Activated T-helper 2 cell treated with anti-CD3 and anti-CD28 coated beads, Interferon-gamma antibody, Interleukin-2, Interleukin-4, amounts not matched to agents 10 μg/mL and 5 μg/mL and 100 μg/mL, durations not matched to agents 14 hours and 24 hours and 36 hours (primary cell): ENCODE measurements at places on chromosomes 1 and 21. TPM values are rescaled to one million over a fixed set of nuclear protein-coding genes. Genes with fewer than 3 reads are reported as not detected.
A peak's percentile ranks its signal among the peaks of the same experiment; 100 is the strongest.

The TLR5 gene
- total RNA-seq, result 0.34 and 0.41 TPM in 2 replicates

- peak; percentile 14 for DNase-seq
Observed at GRCh38 chr1:6033986-6034749, 11.5 kb upstream of the KCNAB2 start.

DNA sequence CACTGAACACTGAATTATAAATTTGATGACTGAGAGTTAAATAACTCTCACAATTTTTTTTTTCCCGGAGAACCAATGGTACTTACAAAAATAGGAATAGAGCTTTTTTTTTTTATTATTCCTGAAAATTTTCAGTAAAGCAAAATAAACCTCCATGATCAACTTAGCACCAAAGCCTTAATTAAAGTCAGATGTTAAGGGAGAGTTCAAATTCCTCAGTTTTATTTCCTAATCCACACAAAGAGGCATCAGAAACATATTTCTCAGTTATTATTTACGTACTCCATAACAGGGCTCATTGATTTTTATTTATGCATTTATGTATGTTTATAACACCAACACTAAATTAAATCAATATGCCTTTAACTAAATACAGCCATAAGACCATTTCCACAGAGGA lies 55.5 kb downstream of the PLPPR5 start:
- no peak for DNase-seq

DNA sequence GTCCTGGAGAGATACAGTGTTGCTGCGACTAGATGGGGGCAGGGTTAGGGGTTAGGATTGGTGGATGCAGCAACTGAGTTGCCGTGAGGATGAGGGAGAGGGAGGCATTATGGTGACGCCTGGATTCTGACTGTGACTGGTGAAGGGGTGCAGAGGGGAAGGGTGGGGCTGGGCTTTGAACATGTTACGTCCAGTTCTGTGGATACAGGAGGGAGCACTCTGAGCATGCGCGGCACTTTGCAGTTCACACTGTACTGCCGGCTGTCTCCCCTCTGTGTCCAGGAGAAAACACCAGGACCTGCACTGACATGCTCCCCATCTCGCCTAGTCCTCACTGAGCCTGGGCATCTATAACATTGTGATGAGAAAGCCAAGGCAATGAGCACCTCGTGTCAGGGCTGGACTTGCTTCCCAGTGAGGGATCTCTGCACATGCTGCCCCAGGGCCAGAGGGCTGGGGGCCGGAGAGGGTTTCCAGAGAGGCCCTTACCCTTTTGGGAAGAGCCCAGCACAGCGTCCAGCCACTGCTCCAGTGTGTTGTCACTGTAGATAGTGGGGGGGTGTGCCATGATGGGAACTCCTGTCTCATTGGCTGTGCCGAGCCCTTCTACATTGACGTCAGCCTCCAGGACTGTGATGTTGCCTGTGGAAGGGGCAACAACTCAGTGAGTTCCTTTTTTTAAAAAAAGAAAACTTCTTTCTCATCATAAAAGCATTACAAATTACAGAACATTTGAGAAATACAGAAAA lies 7.6 kb downstream of the FAM151A start:
- no peak for DNase-seq

- no peak for DNase-seq
Observed at GRCh38 chr21:32587651-32588050, 2.3 kb upstream of the TCP10L start.

DNA sequence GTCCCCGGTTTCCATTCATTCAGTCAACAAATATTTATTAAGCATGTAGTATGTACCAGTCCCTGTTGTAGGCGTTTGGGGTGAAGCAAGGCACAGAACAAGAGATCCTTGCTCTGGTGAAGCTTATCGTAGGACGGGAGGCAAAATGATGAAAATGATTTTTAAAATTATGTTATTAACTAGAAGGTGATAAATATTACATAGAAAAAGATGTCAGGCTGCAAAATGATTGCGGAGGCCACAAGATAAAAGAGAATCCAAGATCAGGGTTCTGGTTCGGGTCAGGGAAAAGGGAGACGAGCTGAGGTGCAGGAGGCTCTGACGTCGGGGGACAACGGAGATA lies 602 bp upstream of the CGN start:
- no peak for DNase-seq

DNA sequence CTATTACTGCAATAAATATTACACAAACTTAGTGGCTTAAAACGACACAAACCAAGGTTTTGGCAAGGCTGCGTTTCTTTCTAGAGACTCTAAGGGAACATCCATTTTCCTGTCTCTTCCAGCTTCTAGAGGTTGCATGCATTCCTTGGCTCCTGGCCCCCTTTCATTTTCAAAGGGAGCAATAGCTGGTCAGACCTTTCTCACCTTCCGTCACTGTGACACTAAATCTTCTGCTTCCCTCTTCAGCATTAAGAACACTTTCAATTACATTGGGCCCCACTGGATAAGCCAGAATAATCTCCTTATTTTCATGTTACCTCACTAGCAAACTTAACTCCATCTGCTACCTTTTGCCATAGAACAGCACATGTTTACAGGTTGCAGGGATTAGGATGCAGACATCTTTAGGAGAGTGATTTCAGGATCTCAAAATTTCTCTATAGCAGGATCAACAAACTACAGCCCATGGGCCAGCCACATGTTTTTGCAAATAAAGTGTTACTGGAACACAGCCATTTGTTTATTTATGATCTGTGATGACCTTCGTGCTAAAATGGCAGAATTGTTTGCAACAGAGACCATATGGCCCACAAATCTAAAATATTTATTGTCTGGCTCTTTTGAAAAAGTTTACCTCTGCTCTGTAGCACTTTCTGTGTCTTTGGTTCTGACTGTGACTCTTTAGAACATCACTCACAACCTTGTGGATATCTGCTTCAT lies 221.5 kb upstream of the SGIP1 start:
- no peak for DNase-seq
